ENCODE measurements at places on chromosomes 5 and 9.

- no peak for DNase-seq
Observed at GRCh38 chr5:36878392-36879082, 2.0 kb downstream of the NIPBL start.

GRCh38 chr9:124810663-124811355 lies 33.9 kb downstream of the OLFML2A start:
- no peak for DNase-seq

- DNase-seq: no peak
Observed at GRCh38 chr9:112881331-112881730, 9.3 kb downstream of the SLC46A2 start.

DNA sequence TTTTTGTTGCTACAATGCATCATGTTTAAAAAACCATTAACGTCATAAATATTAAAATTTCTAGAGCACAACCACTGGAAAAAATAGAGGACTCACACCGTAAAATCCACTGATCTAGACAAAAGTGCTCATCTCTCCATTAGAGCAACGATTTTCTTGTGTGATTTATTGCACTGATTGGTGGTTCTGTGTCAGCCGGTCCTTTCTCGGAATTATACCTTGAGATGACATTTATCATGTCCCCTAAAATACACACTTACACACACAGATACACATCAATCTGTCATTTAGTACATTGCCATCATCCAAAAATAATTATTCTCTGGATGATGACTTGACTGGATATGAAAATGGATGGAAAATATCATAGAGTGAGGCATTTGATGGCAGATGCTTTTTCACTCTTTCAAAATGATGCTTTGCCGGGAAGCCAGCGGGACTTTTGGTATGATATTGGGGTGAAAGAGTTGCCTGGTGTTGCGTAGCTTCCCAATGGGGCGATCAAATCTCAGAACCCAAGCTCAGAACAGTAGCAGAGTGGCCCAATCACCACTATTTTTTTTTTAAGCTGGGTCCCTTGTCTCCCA lies 226.6 kb downstream of the GAS1 start:
- DNase-seq: no peak

DNA sequence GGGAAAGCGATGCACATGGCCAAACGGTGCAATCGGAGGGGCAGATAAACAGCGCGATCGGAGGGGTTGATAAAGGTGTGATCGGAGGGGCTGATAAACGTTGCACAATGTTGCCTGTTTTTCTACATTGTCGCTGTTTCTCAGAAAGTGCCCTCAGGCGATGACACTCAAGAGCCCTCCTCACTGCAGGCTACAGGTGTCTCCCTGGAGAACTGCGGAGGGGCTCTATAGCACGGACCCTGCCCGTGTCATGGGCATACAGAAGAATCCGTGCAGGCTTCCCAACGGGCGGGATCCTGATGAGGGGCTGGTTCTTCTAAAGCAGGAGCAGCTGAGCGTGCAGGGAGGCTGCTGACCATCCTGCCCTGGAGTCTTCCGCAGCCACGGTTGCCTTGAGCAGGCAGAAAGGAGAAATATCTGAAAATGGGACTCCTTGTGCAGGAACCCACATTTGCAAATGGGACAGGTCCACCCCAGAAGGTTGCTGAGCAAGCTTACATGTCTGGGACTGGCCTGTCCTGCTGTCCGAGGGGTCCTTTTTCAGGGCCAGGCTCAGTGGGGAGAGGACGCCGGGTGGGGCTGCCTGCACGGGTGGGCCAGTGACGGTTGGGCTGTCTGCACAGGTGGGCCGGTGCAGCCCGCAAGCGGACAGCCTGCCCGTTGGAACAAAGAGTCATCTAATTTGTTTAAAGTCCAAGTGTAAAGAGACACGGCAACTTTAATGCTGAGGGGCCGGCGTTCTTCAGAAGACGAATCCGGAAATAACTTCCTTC lies 25.1 kb upstream of the LPCAT1 start:
- DNase-seq: no peak

DNA sequence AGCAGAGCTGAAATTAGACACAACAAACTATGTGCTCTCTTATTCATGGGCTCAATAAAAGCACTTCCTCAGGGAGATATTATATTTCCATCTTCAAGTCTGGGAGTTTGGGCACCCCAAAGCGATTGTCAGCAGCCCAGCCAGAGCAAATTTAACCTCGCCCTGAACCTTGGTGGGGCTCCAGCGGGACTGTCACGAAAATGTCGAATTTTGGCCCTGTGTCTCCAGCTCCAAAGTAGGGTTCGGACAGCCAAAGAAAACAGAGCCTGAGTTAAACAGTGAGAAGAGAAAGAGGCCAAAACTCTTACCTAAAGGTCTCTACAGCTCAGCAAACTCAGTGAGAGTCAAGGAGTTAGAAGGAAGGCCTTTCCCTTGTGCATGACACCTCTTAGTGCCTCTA lies 432.9 kb downstream of the SPATA31D1 start:
- peak; percentile 36 for DNase-seq

- no peak for DNase-seq
Observed at GRCh38 chr9:76456202-76456926, 2.6 kb upstream of the GCNT1 start.

DNA sequence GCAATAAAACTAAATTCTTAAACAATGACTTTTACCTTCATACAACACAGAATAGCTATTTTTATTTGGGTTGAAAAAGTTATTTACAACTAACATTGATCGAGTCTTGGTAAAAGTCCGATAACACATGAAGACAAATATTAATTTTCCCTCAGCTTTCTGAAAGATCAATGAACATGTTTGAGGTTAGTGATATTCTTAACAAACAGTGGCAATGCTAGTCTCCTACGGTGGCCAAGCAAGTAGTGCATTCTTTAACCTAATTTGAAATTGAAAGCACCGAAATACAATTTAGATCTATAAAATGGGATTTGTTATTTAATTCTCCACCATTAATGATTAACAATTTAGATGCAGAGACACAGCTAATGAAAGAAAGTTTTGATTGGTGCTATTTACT lies 435.1 kb downstream of the HCN1 start:
- no peak for DNase-seq

DNA sequence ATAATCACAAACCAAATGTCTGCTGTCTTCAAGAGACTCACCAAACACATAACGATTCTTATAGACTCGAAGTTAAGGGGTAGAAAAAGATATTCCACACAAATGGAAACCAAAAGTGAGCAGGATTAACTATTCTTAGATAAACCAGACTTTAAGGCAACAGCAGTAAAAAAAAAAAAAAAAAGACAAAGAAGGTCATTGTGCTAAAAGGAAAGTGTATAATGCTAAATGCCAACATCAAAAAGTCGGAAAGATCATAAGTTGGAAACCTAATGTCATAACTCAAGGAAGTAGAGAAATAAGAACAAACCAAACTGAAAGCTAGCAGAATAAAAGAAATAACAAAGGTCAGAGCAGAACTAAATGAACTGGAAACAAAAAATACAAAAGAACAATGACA lies 714.6 kb downstream of the SEMA5A start:
- DNase-seq: no peak

DNA sequence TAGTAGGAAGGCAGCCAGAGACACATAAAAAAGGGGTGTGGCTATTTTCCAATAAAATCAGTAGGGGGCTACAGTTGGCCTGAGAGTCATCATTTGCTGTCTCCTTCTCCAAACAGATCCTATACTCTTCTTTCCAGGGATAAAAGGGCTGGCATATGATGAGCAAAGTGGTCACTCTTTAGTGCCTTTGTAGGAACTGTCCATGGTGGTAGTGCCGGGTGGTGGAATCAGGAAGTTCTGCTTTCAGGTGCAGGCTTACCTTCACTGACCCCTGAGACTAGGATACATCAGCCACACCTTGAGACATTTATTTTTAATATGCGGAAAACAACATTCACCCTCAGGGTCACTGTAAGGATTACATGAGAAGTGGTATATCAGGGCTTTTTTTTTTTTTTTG lies 80.8 kb downstream of the ASTN2 start:
- no peak for DNase-seq

- DNase-seq: no peak
Observed at GRCh38 chr5:134070725-134071613, 43.5 kb upstream of the TCF7 start.

Data from left ventricle myocardium inferior (tissue), 1 donor.